H9 (cell line): ENCODE measurements at places on chromosomes 1 and 21.
A peak's percentile ranks its signal among the peaks of the same experiment; 100 is the strongest.

DNA sequence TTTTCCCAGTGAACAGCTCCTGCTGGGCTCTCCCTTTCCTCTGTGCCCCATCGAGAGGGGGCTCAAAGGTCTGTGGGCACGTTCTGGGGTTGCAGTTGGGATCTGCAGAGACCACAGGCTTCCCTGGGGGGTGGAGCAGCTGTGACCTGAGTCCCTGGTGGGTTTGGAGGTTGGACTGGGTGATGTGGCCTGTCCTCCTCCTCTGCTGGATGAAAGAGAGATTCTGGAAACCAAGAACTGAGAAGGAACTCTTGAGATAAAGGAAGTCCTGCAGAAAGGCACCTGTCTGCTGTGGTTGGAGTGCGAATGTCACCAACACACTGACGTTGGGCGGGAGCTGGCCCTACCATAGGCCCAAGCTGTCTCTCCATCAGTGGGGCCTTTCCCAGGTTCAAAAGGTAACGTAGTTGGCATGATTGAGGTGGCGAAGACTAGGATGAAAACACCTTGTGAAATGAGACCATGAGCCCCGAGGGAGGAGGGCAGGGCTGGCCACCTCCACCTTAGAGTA, 35.8 kb upstream of the ETV3 start:
- no peak for DNase-seq

GRCh38 chr1:46061146-46061545, 71.3 kb downstream of the PIK3R3 start:
- DNase-seq = no peak

DNA sequence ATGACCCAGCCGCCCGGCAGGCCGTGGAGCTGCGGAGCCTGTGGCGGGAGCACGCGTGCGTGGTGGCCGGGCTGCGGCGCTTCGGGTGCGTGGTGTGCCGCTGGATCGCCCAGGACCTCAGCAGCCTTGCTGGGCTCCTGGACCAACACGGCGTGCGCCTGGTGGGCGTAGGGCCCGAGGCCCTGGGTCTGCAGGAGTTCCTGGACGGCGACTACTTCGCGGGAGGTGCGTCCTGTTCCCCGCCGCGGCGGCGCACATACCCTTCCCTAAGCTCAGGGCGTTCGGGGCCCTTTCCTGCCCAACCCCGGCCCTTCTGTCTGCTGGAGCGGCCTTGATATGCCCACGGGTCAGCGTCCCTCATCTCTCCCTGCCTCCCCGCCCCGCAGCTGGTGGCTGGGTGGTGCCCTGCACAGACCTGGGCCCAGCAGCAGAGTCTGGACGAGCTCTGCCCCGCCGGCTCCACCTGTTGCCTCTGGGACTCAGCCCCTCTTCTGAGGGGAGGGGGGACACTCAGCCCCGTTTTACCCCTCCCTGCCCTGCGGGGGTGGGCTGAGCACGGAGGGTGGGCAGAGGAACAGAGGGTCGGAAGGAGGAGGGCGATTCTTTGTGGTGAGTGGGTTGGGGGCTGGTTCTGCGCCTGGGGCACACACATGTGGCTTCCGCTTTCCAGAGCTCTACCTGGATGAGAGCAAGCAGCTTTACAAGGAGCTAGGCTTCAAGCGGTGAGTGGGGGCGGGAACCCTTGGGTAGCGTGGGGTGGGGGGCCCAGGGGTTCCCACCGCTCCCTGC, 688 bp downstream of the PRXL2B start:
- no peak for DNase-seq

- DNase-seq = peak; percentile 92
Observed at GRCh38 chr1:161726473-161727255, 5.3 kb downstream of the FCRLB start.

- DNase-seq = no peak
Observed at GRCh38 chr1:27519331-27520258, 29.6 kb upstream of the WASF2 start.

DNA sequence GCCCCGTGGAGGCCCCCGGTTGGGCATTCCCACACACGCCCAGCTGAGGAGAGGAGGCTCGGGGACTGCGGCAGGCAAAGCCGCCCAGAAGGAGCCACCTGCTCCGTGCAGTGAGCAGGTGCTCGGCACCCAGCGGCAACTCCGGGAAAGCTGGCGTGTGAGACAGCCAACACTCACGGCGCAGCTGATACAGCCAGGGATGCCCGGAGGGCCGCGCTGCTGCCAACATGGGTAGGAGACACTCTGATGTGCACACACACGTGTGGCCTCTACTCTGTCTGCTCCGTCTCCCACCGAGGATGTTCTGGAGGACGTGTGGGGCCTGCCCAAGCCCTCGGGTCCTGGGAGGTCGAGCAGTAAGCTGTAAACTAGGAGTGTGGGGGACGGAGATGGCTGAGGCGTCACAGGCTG, 12.9 kb downstream of the MORN1 start:
- no peak for DNase-seq

DNA sequence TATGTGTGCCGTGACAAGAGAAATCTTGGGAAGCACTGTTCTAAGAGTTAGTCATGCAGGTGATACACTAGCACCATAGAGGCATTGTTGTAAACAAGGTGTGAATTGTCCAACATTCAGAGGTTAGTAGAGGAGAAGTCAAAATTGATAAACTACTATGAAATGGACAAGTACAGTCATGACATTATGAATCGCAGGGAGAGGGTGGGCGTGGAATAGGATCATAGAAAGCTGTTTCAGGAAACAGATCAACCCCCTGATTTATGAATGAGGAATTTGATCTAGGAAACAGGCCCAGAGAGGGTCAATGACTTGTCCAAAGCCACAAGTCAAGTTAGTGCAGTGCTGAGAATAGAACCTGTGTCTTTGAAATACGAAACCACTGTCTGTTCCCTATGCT, 58.5 kb upstream of the LAX1 start:
- DNase-seq = no peak

GRCh38 chr21:42189431-42189830, 29.5 kb upstream of the ABCG1 start:
- DNase-seq = no peak

DNA sequence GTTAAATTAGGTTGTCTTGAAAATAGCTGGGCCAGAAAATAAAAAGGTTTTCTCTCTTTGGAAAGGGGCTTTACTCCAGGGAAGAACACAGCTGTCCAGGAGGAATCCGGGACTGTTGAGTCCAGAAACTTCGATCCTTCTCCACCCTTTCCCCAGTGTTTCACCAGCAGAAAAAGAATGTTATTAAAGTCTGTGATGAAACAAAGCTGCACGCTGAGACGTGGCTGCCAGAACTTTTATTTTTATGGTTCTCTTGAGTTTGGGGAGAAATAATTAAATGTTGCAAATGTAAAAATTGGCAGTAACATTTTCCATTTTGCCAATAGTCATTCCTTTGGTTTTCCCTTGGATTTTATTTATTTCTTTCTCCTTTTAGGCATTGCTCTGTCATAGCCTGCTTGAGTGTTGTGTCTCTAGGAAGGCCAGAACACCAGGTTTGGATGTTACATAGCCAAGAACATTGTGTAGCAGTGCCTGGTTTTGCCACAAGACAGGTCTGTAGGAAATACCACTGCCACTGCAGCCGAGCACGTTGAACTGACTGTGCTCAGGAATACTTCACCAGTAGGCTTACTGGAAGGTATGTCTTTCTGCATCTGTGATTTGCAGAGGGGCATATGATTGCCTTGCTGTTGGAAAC, 87.4 kb downstream of the ROR1 start:
- no peak for DNase-seq

DNA sequence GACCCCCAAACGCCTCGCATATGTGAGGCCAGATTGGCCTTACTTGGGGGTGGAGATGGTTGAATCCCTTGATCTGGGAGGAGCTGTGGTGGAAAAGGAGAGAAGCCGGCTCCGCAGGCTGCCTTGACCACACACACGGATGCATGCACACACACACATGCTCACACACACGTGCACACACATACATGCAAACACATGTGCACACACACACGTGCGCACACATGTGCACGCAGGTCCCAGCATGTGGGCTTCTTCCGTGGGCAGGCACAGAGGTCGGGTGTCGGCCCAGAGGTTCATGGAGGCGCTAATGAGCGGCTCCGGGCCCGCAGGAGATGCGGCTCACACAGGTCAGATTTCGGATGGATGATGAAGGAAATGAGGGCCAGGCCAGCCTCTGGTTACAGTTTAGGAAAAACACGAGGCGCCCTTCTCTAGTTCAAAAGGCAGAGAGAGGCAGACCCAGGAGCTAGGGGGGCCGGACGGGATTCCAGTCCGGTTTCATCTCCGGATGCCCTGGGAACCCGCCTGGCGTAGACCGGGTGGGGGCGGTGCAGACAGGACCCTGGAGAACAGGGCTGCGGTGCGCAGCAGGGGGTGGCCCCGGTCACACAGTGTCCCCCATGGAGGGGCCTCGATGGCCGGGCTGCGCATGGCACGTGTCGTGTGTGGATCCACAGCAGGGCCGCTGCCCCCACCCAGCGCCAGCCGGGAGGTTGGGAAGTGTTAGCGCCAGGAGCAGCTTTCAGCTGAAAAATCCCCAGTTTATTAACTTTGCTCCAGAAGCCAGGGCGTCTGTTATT, 91.1 kb upstream of the ACTRT2 start:
- no peak for DNase-seq

GRCh38 chr1:55426619-55427018, 211.5 kb upstream of the USP24 start:
- DNase-seq = no peak

DNA sequence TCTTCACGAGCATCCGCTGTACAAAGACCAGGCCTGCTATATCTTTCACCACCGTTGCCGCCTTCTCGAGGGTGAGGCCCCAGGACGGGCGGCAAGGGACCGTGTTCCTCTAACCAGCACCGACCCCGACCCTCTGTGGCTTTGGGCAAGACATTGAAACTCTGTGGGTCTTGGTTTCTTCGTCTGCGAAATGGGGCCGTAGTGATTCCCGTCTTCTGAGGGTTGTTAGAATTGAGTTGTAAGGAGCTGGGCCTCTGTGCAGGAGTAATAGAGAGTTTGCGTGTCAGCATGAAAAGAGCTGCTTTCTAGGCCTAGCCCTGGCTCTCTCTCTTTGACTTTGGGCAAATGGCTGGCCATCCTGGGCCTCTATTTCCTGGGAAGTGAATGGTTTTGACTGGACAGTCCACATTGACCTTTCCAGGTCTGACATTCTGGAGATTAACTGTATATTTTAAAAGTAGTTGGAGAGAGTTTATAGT, 591 bp downstream of the MRPL37 start:
- DNase-seq = no peak

- no peak for DNase-seq
Observed at GRCh38 chr1:93925206-93925605, 16.0 kb upstream of the GCLM start.

DNA sequence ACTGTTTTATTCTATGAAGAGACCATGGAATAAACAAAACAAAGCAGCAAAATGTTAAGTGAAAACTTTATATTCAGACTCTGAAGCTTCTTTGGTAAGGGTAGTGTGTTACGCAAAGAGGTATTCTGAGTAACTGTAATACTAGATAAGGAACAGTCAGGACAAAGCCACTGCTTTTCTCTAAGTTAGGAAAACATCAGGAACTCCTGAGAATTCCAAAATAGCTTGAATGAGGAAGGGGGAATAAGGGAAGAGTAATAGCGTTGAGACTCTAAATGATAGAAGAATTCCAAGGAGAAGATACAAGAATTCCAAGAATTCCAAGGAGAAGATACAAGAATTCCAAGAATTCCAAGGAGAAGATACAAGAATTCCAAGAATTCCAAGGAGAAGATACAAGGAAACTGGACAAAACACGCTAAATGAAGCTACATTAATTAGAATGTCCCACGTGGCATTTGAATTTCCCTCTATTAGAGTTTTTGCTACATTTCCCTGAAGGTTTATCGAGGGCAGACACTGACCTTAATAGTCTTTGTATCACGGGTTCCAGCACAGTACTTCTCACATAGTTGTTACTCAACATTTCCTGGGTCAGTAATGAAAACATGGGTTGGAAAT, 71.5 kb downstream of the SMYD3 start:
- DNase-seq = no peak

- DNase-seq = no peak
Observed at GRCh38 chr1:84006591-84006990, 7.7 kb upstream of the TTLL7 start.

DNA sequence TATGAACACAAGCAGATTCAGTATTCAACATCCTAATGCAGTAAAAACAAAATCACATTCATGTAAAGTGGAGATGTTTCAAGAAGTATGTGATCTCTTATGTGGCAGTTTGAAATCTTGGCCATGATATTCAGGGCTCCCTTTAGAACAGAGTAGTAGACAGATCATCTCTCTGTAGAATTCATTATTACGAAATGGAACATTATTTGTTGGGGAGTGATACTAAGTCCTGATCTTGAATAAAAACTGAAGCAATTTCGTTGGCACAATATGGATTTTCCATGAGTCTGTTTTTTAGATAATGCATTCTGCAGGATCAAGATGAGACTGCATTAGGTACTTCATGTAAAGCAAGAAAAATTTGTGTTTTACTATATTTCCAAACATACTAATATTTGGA, 264.4 kb upstream of the NRIP1 start:
- no peak for DNase-seq

DNA sequence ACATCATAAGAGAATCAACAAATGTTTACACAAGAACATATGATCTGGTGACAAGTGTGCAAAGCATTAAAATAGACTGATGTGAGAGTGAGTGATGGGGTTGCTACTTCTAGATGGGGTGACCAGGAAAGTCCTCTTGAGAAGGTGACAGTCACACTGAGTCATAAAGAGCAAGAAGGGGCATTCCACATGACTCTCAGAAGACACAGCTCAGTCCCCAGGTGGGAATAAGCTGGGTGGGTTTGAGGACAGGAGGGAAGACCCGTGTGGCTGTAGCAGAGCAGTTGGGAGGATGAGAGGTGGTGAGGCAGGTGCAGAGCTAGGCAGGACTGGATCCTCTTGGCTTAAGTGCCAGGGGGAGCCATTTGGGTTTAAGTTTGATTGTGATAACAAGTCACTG, 53.1 kb downstream of the TNR start:
- no peak for DNase-seq

GRCh38 chr1:54774820-54775498, 10.6 kb upstream of the PARS2 start:
- DNase-seq = peak; percentile 92

DNA sequence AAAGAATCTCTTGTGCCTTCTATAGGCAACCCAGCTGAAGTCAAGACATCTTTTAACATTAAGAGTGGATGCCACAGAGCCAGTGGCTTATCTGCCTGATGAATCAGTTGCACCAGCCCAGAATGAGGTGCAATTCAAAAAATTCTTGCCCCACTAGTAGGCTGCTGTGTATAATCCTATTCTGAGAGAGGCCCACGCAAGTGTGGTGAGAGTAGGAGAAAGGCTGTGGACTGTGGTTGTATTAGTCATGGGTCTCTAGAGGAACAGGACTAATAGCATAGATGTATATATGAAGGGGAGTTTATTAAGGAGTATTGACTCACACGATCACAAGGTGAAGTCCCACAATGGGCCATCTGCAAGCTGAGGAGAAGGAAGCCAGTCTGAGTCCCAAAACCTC, 216.4 kb downstream of the LTN1 start:
- DNase-seq = no peak

- DNase-seq = no peak
Observed at GRCh38 chr1:222555992-222556615, 8.2 kb upstream of the HHIPL2 start.
